ENCODE measurements at places on chromosomes 12 and 14.
A peak's percentile ranks its signal among the peaks of the same experiment; 100 is the strongest.

DNA sequence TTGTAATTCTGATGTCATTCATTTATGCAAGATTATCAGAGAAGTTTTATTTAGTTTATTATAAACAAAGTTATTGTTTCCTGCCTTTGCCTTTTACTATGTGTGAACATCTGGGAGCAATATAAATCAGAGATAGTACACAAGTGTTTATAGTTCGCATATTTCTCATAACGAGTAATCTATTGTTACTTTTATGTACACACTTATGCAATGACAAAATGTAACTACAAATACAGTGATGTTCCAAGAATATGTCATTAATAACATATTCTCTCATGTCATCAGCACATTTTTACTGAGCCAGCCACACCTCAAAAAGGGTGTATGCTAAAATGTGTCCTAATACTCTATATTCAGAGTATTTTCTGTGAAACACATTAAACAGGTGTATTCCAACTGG, 243.2 kb downstream of the ALX1 start:
- no peak for DNase-seq

- DNase-seq: no peak
Observed at GRCh38 chr14:93834699-93835371, 46.5 kb upstream of the PRIMA1 start.

GRCh38 chr14:86072116-86072894, 542.4 kb downstream of the FLRT2 start:
- DNase-seq: no peak

DNA sequence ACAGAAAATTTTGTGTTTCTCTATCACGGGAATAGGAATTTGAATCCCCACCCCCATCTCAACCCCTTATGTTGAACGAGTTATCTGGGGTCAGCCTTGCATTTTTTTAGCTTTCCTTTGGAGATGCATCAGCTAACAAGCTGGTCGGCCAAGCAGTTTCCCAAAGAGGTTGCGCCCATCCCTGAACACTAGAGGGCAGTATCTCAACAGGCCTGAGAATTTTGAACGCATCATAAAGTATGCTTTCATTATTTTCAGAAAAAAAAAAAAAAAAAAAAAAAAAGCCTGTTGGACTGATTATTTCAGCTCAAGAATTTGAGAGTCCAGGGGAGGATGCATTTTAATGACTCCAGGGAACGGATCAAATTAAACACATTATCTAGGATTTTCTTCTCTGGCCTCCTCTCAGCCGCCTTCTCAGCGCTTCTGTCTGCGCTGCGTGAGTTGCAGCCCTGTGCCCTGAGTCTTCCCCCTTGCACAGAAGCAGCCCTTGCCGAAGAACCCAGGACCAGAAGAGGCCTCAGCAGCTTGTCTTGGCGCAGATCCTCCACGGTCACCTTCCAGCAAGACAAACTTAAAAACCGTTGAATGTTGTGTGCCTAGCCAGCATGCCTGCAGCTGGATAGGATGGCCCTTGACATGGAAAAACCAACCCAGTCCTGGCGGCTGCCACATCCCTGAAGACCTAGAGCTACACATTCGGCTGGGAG, 76.6 kb upstream of the GZMB start:
- peak; percentile 41 for DNase-seq

DNA sequence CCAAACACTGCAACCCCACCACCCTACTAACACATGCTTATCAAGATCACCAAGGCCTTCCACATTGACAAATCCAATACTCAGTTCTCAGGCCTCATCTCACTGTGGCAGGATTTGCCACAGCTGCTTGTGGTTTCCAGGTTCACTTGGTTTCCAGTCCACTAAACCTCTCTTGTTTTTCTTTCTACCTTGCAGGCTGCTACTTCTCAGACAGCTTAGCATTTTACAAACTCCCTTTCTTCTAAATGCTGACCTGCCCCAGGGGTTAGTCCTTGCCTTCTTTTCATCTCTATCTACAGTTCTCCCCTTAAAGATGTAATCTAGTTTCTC, 84.1 kb downstream of the BCAT1 start:
- DNase-seq: no peak

DNA sequence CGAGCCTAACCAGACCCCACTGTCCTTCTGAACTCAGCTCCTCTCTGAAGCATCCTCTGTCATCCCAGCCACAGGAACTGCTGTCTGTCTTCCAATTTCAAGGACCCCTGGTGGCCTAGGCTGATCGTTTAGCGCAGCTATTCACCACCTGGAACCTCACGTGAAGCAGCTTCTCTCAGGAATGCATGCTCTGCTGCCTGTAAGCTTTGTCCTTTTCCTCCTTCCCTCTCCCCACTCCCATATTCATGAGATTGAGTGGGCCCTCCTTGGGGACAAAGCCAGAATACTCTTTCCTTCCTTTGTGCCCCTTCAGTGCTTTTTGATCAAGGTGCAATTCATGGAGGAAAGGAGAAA, 17.2 kb downstream of the DPF3 start:
- DNase-seq: no peak

DNA sequence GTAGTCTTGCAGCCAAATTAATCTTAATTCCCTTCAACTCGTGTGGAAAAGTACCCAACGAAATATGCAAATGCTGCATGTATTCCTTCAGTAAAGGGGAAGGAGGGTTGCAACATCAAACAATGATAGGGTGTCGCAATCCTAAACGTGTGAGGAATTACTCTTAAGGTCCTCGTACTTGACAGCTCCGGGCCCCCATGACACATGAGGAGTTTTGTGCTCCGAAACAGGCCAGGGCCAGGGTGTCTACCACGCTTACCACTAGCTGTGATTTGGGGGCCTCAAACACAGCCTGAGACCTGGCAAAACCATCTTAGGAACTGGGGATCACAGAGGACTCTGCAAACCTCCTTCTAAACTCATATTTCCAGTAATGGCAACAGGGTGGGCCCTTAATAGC, 20.4 kb downstream of the FOS start:
- DNase-seq: no peak

- no peak for DNase-seq
Observed at GRCh38 chr14:103374121-103374520, 11.1 kb upstream of the MARK3 start.

- no peak for DNase-seq
Observed at GRCh38 chr14:93788543-93789227, 400 bp upstream of the PRIMA1 start.

DNA sequence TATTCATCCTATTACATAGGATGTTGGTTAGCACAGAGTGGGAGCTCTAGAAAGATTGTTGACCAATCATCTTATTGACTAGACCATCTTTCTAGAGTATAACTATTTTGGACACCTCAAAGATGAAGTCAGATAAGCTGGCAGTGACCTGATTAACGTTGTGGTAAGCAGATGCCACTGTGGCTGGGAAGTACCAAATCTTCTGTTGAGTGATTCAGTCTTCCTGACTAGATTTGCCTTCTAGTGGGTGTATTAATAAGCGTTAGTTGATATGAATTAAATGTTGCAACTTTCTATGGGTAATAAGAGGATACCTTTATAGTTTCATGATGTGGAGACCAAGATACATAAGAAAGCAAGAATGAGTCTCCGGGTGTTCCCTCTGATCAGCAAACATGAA, 51.2 kb upstream of the HELB start:
- DNase-seq: no peak

- no peak for DNase-seq
Observed at GRCh38 chr12:130073721-130074120, 88.5 kb upstream of the FZD10 start.

DNA sequence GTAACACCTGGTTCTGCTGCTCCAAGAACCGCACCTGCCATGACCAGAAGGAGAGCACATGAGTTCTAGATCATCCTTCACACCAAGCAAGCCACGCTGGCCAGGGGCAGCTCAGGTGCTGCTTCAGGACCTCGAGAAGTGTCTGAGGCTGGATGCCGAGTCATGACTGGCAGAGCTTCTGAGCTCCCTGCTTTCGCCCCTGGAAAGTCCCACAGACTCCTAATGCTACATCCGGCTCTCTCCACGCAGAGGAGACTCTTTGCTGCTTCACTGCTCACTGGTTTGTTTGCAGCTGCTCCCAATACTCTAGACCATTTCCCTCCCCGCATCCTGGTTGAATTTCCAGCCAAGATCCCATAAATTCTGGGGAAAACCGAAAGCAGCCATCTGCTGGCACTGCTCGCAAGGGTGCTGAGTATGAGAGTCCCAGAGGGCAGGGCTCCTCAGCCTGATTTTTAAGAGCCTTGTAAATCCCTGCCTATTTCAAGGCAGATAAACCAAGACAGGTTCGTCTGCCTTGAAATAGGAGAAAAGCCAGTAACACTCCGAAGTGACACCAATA, 1.4 kb downstream of the KRT2 start:
- no peak for DNase-seq

- DNase-seq: no peak
Observed at GRCh38 chr12:87290505-87290904, 738.7 kb downstream of the C12orf50 start.

DNA sequence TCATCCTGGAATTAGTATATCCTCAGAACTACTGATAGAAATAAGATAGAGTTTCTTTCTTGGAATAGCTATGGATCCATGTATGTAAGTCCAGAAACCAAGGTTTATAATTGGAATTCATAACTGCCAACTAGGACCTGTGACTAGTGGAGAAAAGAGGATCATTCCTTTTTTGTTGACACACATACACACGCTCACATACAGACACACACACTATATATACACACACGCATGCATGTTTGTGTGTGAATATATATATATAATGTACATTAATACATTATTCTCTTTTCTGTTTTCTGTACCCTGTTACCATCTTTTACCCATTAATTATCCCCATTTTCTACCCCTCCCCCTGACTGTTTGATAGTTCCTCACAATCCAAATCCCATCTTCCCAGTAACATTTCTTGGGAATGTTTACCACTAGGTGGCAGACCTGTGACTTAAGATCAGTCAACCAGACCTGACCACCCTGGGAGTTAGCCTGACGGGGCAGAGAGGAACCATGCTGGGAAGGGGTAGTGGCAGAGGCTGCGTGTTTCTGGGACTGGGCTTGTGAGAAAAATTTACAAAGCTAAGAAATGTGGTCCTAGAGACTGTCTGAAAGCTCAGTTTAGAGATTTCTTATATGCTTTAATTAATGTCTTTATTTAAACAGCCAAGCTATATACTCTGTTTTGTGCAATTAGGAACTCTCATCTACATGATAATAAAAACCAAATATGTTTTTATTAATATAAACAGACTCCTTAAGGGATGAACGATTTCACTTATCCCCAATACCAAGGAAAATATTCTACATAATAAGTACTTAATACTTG, 308.0 kb downstream of the PPFIA2 start:
- DNase-seq: no peak

DNA sequence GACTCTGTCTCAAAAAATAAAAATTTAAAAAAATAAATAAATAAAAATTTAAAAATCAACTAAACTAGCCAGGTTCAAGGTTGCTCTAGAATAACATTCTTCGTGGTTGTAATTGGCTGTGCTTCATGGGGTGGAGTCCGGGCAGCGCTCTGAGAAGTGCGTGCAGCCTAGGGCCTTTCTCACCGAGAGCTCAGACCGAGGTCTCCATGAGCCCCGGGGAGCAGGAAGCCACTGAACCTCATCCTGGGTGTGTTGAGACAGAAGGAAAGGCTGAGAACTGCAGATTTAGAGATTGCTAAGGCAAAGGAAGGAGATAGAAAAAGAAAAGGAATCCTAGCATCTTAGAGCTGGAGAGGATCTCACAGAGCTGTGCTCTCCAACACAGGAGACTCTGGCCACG, 14.7 kb downstream of the P2RX4 start:
- no peak for DNase-seq

GRCh38 chr12:106634206-106634605, 51.4 kb downstream of the RFX4 start:
- no peak for DNase-seq

DNA sequence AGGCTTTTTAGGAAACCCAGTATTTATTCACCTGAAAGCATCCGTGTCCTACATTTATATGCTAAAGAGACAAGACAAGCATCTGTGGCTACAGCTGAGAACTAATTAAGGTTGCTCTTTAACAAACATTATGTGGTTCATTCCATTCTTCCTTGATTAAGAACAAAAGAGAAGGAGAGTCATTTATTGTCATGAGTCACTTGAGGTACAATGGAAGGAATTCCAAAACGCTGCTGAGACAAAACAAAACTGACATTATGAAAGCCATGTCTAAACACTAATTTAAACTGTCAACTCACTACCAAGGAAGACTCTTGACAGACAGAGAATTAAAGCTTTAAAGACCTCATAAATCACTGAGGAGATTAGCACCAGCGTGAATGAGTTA, 214.4 kb downstream of the BMP4 start:
- no peak for DNase-seq

DNA sequence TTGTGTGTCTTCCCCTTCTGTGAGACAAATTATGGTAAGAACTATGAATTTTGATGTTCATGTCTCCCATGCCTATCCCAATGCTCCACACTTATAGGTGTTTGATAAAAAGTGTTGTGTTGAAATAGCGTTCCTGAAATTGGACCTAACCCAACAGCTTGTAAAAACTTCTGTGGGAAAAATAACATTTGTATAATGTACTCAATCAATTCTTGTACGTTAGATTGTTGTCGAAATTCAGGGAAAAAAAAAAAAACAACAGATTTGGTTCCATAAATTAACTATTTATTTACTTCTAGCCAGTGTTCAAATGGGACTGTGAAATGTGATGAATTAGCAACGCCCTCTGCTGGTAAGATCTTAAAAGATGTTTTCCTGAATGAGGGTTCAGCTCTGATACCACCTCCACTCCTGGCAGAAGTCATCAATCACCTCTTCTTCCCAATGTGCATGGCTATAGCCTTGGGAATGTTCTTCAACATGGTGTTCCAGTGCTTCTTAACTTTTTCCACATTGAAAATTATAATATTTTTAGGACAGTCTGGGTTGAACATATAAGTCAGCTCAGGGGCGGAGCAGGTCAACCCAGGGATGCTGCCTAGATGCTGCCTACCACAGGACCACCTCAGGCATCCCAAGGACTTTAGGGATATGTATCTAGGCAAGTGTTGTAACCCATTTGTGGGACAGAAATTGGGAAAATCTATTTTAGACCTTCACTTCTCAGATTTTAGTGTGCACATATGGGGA, 170.6 kb downstream of the OTOGL start:
- DNase-seq: no peak

DNA sequence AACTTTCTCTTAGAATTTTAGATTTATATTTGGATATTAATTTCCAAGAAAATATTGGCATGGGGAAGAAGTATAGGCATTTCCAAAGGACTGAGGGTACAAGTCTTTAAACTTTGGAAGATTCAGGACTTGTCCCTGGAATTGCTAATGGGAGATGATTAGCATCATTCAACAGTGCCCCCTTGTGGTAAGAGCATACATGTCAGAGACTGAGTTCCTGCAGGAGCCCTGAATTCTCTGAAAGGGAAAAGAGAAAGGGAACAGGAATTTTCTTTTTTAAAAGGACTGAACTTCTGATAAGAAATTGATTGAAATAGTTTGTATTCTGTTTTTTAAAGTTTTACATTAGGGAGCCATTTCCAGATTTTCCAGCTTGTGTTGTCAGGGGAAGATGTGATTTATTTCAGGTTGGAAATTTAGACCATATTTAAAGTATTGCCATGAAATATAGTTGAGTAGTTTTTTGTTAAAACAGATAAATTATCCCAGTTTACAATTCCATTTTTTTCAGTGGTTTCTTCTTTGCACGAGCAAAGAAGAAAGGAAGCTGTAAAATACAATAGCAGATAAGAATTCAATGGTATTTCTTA, 44.0 kb upstream of the REP15 start:
- no peak for DNase-seq
